ENCODE measurements at places on chromosomes 3 and 15.

DNA sequence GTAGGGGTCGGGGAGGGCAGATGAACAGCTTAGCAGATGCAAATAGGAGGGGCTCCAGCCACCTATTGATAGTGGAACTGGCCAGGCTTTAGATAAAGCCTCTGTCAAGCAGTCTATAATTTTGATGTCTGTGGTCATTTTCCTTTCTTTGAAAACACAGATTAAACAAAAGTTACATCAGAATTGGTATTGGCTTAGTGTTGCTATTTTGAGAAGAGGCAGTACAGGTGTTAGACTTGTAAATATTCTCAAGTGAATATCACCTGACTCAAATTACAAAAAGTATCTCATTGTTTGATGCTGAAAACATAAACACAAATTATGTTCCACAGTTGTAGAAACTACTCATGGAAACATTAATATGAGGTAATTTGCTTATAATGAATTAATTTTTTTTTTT lies 18.1 kb downstream of the GHRL start:
- no peak for DNase-seq

- no peak for DNase-seq
Observed at GRCh38 chr15:80289528-80290495, 37.8 kb upstream of the CTXND1 start.

DNA sequence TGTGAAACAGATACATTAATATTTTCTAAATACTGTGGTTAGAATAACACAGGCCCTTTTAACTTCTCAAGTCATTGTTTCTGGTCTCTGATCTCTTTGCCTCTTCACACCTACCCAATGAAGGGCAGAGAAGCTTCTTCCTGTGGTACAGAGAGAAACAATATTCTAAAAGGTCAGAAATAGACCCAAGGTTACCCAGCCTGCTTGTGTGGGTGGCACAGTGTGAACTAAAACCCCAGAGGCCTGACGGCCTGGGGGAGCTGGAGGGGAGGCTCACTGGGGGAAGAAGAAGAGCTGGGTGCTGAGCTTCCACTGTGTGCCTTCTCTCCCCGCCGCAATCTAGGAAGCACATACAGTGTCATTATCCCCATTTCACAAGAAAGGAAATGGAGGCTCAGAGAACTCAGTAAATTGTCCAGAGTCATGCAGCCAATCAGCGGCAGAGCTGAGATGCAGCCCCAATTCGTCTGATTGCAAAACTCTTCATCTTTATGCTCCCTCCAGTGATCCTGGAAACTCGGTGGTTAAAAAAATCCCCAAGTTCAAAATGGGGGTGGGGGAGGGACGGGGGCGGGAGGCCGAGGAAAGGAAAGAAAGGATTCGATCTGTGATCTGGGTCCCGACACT lies 64.1 kb upstream of the HEG1 start:
- no peak for DNase-seq

- DNase-seq, result no peak
Observed at GRCh38 chr15:52441841-52442240, 86.8 kb downstream of the MYO5A start.

DNA sequence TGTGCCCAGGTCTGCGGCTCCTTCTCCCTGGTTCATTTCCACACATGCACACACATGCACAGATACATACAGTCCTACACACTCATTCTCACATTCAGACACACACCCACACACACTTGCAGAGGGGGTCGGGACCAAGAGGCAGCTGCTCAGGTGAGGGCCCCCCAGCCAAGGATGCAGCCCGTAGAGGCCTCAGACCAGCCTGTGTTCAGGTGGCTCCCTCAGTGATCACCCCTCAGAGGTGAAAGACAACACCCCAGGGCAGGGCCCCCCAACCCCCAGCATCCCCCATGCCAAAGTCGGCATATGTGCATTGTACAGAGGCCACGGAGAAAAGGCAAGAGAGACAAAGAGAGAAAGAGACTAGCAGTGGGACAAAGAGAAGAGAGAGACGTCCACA lies 5.9 kb upstream of the CORO2B start:
- no peak for DNase-seq

GRCh38 chr15:94921936-94922335 lies 690.6 kb downstream of the MCTP2 start:
- no peak for DNase-seq

GRCh38 chr15:98809273-98809672 lies 160.9 kb downstream of the IGF1R start:
- no peak for DNase-seq

DNA sequence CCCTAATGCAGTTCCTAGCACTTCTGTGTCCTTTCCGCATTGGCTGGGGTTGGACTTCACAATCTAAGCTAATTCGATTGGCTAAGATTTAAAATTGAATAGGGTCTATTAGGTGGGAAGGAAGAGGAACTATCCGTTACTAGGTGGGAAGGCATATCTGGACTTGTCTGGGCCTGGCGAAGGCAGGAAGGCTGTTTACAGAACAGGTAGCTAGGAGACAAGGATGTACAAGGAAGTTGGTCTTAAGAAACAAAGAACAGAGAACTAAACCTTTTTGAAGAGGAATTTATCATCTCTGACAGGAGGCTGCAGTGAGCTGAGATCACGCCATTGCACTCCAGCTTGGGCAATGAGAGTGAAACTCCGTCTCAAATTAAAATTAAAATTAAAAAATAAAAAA lies 17.3 kb upstream of the ATG7 start:
- no peak for DNase-seq

DNA sequence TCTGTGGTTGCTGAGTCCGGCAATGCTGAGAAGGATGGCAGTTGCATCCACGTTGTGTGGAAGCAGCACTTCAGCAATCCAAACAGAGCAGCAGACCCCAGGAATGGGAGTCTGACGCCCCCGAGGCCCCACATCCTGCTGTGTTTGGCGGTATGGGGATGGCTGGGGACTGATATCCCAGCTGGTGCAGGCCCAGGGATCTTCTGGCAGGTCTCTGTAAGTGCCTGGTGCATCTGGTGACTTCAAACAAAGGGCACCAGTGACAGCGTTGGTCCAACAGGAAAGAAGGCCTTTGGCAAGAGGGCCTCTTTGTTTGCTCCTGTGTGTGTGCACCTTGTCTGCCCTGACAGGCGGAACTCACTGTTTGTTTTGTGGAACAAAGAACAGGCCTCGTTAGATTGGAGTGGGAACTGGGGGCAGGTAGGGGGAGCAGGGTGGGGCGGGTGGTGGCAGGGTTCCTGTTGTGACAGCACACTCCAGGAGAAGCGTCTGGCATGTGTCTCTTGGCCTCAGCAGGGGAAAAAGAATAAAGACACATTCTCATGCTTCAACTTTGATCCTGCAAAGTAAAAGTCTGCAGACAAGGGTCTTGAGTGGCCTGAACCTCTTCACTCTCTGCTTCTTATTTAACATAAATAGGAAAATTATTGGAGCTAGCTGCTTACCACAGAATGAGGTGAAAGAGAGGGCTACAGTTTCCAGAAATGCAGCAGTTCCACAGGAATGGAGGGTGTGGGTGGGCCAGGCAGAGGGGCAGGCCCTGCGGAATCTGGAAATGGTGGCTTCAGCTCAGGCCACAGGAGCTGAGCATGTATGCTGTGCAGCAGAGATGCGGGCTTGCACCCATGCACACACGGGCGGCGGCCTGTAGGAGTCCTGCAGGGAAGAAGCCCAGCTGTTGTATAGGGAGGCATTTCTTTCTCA lies 94.5 kb upstream of the MYZAP start:
- no peak for DNase-seq

DNA sequence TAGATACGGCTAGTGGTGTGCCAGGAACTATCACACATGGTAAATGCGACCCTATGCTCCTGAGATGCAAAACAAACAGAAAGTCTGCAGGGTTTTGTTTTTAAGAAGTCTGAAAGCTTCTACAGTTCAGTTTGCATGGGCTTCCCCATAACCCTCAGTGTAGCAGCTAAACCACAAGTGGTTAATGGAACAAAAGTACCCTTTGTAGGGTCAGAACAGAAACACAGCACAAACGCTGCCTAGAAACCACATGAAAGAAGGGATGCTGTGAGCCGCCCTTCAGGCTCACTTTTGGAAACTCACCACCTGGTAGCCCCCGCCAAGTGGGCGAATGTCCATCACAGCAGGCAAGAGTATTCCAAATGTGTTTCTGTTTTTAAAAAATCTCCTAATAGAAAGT lies 46.2 kb downstream of the CTDSPL start:
- peak; percentile 31 for DNase-seq

GRCh38 chr3:169894110-169894509 lies 17.3 kb upstream of the SAMD7 start:
- DNase-seq, result no peak

DNA sequence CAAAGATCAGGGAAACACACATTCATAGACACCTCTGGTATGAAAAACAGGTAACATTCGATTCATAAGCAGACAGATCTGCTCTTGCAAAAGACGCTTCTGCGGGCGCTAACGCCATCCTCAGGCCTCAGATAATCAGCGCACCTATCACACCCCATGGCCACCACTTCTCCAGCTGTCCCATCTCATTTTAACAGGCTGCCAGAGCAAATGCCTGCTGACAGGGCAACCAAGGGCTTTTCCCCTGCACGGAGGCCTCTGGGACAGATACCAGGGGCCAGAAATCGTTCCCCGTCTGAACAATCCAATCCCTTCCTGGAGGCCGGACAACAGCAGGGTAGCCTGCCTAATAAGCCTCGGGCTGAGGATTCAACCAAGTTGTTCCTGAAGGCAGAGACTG lies 15.2 kb downstream of the ABCC5 start:
- DNase-seq, result no peak

- no peak for DNase-seq
Observed at GRCh38 chr3:156298938-156299337, 178.6 kb downstream of the KCNAB1 start.
